ENCODE measurements at places on chromosomes 13 and 19. TPM values are rescaled to one million over a fixed set of nuclear protein-coding genes. Genes with fewer than 3 reads are reported as not detected.

GRCh38 chr19:16359074-16359473 is 34.4 kb downstream of the KLF2 start:
- no peak for DNase-seq
- no peak overlapping the region for H3K4me3 ChIP-seq
- H3K4me1 ChIP-seq = peaks cover 6% of the 10 kb centered on the region

DNA sequence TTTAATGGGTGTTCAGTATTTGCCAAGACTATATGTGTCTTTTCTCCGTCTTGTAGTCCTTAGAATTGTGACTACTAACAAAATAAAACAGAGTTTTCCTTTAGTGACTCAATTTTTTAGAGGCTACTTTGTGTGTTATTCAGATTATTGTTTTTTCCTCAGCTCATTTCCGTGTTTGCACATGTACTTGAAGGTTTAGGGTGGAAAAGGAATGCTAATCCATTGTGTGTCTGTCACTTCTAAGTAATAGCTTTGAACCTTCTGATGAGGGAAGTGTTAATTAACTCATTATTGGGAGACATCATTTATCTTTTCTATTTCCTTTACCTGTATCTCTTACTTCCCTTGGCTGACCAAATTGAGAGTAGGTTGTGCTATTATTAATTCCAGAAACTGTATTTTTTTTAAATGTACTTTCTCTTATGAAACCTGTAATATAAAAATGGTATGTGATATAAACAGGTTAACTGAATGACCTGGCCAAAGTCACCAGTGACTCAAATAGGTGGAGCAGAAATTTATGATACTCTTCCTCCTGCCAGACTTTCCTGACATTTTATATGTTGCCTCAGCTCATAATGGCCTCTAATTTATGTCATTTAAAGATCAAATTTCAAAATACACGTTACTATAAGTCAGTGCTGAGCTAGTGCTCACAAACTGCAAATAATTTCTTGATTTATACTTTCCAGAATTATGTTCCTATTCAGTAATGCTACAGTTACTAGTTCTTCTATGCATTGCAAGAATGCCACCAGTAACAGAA is 88.8 kb downstream of the LMO7 start:
- no peak for DNase-seq
- H3K27me3 ChIP-seq = no peaks in the 10 kb centered on the region
- H3K4me3 ChIP-seq = peak overlapping the region; percentile 21
- H3K27ac ChIP-seq = peak overlapping the region; percentile 98
- peaks cover 13% of the 10 kb centered on the region for H3K36me3 ChIP-seq

DNA sequence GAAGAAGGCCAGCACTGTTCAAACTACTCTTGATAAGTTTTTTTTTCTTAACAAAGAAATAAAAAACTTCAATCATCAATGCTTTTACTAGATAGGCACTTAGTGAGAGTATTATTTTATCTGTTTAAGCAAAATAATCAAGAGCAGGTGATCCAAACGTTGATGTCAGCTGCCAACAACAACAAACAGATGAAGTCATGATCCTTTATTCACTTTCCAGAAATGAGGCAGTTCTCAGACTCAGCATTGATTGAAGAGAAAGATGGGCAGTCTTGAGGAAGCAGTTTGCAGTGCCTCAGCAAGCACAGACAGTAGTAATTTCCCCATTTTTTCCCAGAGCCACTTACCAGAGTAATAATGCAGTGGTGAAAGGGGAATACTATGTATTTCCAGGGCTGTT is 38.4 kb upstream of the CSNK1A1L start:
- DNase-seq = no peak
- no peaks in the 10 kb centered on the region for H3K27me3 ChIP-seq
- H3K36me3 ChIP-seq = no peaks in the 10 kb centered on the region
- H3K27ac ChIP-seq = peak overlapping the region; percentile 9
- H3K4me3 ChIP-seq = no peak overlapping the region
- H3K4me1 ChIP-seq = peaks cover 17% of the 10 kb centered on the region

DNA sequence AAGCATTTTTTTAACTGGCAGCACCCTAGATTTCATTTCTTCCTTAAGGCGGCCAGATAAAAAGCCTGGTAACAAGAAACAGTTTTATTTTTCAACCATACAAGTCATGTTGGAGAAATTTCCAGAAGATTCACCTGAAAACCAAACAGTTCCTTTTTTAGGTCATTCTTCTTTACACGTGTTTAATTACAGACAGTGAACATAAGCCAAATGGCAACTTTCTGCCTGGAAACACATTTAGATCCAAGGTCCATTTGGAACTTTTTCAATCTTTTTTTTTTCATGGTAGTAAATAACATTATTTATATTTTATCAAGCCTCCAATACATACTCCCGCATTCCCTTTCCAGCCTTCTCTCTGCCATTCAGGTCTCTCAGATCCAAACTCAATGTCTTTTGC is 886.1 kb upstream of the MIR17HG start:
- no peaks in the 10 kb centered on the region for H3K4me1 ChIP-seq
- no peak for DNase-seq
- no peak overlapping the region for H3K4me3 ChIP-seq
- H3K27me3 ChIP-seq = no peaks in the 10 kb centered on the region

DNA sequence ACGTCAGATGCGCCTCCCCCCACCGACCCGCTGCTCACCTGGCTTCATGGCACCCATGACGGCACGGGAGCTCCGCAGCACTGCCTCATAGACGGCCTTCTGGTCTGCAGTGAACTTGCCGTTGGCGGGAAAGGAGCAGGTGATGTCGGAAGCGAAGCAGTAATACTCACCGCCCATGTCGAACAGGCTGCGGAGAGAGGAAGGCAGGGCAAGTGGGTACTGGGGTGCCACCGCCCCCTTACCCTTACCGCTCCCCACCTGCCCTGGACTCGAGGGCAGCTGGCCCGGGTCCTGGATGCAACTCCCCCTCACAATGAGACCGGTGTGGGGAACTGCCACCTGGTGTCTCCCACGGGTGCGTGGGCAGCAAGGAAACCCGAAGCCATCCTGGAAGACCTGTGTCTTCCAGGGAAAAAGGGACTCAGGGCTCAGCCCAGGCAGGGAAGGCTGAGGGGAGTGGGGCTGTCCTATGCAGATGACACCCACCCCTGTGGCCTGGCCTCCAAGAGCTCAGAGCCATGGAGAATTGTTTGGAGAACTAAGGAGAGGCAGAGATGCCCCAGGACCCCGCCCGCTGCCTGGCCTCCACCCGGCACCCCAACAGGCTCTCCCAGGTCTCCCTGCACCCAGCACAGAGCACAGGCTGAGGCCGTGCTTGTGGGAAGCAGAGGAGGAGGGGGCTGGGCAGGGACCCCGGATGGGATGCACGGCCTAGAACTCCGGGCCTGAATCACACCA is 28.3 kb downstream of the CEBPG start:
- H3K27me3 ChIP-seq = no peaks in the 10 kb centered on the region
- H3K4me1 ChIP-seq = peaks cover 5% of the 10 kb centered on the region
- H3K4me3 ChIP-seq = no peak overlapping the region
- no peak for DNase-seq
- no peak overlapping the region for H3K27ac ChIP-seq
- H3K36me3 ChIP-seq = no peaks in the 10 kb centered on the region

GRCh38 chr19:36528921-36529518 is 949 bp upstream of the ZNF260 start:
- no peaks in the 10 kb centered on the region for H3K27me3 ChIP-seq
- DNase-seq = no peak
- H3K27ac ChIP-seq = peak overlapping the region; percentile 100
- H3K4me3 ChIP-seq = peak overlapping the region; percentile 98

DNA sequence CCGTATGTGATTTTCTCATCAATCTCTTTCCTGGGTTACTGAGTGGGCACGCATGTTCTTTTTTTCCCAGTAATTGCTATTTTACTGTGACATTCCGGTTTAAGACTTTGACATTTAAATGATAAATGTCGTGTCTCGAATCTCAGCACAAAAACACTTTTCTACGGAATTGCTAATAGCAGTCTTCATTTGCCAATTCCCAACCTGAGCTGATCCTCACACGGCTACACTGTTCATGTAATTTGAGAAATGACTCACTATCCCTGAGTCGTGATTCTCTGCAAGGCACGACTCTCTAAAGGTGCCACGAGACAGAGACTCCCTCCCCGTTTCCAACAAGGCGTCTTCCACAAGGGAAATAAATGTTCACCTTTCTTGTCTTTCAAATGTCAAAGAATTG is 88.7 kb upstream of the USP29 start:
- no peak overlapping the region for H3K27ac ChIP-seq
- H3K27me3 ChIP-seq = no peaks in the 10 kb centered on the region
- H3K4me1 ChIP-seq = no peaks in the 10 kb centered on the region
- peaks cover 2% of the 10 kb centered on the region for H3K36me3 ChIP-seq
- DNase-seq = no peak

DNA sequence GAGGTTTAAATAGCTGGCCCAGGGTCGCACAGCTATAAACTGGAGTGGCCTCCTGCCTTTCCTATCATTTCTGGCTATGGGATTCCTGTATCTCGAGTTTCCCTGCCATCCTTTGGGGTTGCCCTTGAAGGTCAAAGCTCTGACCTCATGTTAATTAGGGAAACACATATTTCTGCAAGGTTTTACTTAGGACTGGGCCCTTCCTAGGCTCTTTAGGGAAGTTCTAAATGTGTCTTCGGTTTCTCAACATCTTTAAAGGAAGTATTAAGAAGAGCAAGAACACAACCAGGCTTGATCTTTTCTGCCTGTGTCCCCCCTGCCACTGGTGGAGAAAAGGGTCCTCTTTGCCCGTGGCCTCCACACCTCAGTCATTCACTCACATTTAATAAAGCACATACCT is 10.8 kb downstream of the LCP1 start:
- no peak for DNase-seq
- H3K4me3 ChIP-seq = no peak overlapping the region
- no peak overlapping the region for H3K27ac ChIP-seq
- H3K4me1 ChIP-seq = peaks cover 29% of the 10 kb centered on the region
- H3K36me3 ChIP-seq = no peaks in the 10 kb centered on the region
- no peaks in the 10 kb centered on the region for H3K27me3 ChIP-seq

DNA sequence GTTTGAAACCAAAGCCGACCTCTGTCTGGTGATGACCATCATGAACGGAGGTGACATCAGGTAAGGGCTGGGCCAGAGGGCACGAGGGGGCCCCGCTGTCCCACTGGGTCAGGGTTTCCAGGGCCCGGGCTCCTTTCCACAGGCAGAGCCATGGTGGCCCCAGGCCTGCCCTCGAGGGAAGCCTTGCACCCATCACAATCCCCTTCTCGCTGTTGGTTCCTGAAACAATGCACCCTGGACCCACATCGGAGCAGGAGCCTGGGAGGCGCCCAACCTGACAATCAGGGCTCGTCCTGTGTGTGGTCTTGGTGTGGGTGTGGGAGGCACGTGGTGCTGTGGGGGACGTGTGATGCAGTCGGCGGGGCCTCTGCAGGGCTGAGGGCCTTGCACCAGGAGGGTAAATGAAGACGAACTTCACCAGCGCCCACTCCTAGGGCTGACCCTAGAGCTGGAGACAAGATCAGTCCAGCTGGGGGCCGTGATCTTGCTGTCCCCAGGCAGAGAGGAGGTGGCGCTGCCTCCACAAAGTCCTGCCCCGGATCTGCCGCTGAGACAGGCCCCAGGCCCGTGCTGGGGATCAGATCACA is 2.8 kb downstream of the GRK1 start:
- no peak overlapping the region for H3K4me3 ChIP-seq
- no peak overlapping the region for H3K27ac ChIP-seq
- no peaks in the 10 kb centered on the region for H3K27me3 ChIP-seq
- no peaks in the 10 kb centered on the region for H3K36me3 ChIP-seq

GRCh38 chr13:81568824-81569223 is 1227.9 kb upstream of the SPRY2 start:
- H3K27me3 ChIP-seq = no peaks in the 10 kb centered on the region
- H3K27ac ChIP-seq = no peak overlapping the region
- no peak overlapping the region for H3K4me3 ChIP-seq
- H3K4me1 ChIP-seq = peaks cover 3% of the 10 kb centered on the region

GRCh38 chr13:42405665-42406390 is 133.9 kb downstream of the AKAP11 start:
- no peak for DNase-seq
- H3K4me1 ChIP-seq = peaks cover 4% of the 10 kb centered on the region
- H3K27ac ChIP-seq = no peak overlapping the region
- H3K36me3 ChIP-seq = no peaks in the 10 kb centered on the region

- H3K27ac ChIP-seq = no peak overlapping the region
- no peaks in the 10 kb centered on the region for H3K27me3 ChIP-seq
- H3K36me3 ChIP-seq = peaks cover 5% of the 10 kb centered on the region
- no peak for DNase-seq
These were observed 206.4 kb upstream of the SPRY2 start for GRCh38 chr13:80547341-80547740.

GRCh38 chr13:24116131-24116530 is 44.4 kb upstream of the SPATA13 start:
- H3K36me3 ChIP-seq = no peaks in the 10 kb centered on the region
- H3K27ac ChIP-seq = no peak overlapping the region
- H3K27me3 ChIP-seq = peaks cover 7% of the 10 kb centered on the region
- no peak for DNase-seq

GRCh38 chr19:17180997-17181702 is 34.0 kb upstream of the USE1 start:
- no peak overlapping the region for H3K27ac ChIP-seq
- H3K36me3 ChIP-seq = peaks cover 26% of the 10 kb centered on the region
- H3K4me1 ChIP-seq = peaks cover 2% of the 10 kb centered on the region
- no peak overlapping the region for H3K4me3 ChIP-seq

Gene SHISA7
- total RNA-seq = 0.04 TPM

Gene SIAH3
- total RNA-seq = 0.51 TPM

Gene PABPC3
- total RNA-seq = 0.29 TPM
